ENCODE measurements at places on chromosomes 7 and 10.
A peak's percentile ranks its signal among the peaks of the same experiment; 100 is the strongest.

- peak; percentile 36 for DNase-seq
These were observed 839 bp downstream of the IKZF5 start for GRCh38 chr10:123007558-123008354.

DNA sequence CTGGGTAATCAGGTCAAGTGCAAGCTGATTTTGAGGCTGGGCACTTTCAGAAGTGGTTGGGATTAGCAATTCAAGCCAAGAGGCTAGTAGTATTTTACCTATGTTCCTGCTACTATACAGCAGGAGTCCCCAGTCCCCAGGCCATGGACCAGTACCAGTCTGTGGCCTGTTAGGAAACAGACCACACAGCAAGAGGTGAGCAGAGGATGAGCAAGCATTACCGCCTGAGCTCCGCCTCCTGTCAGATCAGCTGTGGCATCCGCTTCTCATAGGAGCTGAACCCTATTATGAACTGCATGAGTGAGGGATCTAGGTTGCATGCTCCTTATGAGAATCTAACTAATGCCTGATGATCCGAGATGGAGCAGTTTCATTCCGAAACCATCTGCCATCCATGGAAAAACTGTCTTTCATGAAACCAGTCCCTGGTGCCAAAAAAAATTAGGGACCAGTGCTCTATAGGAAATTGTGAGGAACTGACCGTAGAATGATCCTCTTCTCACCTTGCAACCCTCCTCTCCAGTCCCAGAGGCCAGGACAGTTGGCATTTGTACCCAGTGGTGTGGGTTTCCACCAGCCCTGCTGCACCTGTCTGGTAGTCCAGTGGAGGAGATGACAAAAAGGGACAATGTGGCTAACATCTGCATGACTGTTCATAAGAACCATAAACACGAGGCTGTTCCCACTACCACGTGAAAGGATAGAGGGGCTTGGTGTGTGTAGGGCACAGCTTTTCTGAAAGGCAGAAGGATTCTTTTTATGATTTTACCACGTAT, 172.5 kb downstream of the KIAA1217 start:
- no peak for DNase-seq

DNA sequence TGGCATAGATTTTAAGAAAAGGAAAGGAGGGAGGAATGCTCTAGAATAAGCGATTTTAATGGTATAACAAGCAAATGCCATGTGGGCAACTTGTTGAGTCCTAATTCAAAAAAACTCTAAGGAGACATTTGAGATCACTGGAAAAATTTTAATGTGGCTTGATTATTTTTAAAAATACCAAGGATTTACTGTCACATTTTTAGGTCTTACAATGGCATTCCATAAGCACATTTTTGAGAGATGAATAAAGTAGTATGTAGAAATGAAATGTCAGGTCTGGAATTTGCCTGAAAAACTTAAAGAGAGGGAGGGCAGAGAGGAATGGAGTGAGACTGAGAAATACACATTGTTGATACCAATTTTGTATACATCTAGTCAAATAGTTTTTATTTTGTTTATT, 20.3 kb downstream of the NCAPG2 start:
- DNase-seq: no peak

DNA sequence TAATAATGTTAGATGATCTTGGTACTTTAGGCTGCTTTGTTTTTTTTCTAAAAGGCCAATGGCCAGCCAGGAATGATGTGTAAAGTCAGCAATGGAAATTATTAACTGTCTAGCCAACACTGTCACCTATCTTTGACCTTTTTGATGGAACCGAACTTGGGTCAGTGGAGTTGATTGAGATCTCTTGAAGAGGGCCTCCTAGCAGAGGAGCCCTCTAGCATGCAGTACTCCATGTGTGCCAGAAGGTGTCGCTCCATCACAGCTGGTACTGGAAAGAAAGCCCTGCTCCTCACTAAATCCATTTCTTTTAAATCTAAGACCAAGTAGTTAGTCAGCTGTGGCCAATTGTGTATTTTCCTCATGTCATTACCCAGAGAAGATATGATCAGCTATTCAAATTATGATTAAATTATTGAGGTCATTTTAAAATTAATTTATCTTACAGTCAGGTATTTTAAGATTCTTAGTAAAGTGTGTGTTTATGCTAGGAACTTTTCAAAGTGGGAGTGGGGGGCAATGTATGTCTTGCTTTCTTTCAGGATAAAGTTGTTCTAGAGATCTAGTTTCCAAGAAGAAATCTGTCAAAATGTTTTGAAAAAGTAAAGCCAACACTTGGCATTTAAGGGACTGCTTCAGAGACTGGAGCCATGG, 33.1 kb upstream of the CROT start:
- DNase-seq: peak; percentile 50

DNA sequence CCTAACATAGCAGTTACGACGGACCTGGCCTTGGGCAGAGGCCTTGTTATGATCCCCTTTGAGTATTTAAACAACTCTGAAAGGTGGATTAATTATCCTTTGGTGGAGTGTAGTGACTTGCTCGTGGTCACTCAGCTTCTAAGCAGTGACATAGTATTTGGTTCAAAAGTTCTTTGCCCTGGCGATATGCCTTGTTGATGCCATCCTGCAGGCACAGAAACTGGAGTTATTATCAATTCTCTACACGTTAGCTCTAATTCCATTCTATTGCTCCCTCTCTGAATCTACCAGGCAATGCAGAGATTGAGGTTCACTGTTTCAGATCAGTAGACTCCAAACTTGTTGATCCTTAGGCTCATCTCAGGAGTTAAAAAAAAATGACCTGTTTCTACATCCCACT, 32.5 kb upstream of the ELMO1 start:
- no peak for DNase-seq

DNA sequence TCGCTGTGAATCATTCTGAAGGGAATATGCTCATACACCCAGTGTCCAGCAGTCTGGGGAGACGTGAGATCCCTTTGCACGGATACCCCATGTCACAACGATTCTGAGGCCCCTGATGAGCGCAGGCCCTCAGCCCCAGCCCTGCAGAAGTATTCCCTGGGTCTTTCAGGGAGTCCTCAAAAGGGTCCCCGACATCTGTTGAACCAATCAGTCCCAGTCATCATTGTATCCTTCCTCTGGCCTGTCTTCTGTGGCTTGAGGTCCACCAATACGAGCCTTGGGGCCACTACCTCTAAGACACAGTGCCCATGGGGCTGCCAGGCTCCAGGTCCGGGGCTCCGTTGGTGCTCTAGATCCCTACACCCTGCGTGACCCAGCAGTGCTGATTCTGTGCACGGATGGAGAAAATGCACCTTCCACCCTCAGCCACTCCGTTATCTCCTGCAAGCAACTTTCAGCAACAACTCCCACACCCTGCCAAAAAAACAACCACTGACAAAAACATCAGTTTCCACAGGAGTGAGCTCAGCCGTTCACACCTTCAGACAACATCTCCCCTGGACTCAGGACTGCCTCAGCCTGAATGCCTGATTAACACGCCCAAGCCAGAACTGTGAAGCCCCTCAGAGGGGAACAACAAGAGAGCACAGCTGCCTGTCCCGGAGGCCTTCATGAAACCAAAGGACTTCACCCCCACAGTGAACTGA, 46.9 kb upstream of the KDM7A start:
- DNase-seq: no peak

DNA sequence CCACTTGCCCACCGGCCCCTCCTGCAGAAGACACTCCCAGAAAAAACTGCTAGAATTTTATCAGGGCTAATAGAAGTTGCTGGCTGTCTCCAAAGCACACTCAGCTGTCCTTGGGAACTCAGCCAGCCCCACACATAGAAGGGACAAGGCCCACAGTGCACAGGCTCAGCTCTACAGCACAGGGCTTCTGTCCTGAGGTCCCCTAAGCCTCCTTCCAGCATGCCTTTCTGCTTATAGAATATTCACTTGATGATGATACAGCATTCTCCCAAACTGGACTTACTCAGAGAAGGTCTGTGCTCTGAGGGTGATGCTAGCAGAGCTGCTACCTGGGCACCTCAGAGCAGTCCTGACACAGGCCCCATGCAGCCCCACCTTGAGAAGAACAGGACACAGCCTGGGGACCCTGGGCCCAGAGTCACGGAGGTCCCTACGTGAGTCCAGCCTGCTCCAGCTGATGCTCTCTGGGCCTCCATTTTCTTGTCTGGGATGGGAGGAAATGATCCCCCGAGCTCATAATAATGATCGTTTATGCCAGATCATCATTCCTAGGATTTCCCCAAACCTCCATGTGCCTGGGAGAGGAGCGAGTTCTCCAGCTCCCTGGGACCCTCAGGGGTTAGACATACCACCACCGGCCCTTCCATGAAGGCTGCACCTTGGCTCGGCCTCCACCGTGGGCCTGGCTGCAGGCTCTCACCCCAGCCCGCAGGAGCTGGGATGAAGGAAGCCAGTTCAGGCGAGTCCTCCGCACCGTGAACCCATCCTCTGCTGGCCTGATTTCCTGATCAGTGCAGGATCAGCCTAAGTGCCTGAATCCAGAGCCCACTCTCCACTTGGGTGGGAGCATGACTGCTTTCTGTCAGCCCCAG, 145.6 kb downstream of the ZNF248 start:
- no peak for DNase-seq

DNA sequence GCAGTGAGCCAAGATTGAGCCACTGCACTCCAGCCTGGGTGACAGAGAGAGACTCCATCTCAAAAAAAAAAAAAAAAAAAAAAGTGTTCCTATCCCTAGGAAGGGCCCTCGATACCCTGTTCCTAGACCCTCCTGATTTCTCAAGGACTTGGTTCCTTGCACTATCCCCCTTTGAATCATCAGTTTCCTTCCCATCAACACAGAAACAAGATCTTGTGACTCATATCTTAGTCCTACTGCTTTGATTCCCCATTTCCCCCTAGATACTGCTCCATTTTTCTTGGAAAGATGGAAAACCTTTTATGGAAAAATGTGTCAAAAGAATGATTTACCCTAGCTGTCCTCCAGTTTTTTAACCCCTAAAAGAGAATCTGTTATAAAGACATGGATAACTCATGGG, 1.7 kb upstream of the ZNF862 start:
- no peak for DNase-seq

Data from activated CD4-positive, alpha-beta T cell treated with anti-CD3 and anti-CD28 coated beads, Interleukin-2, amount 50 U/mL, for 4 hours (primary cell).